Activated CD8-positive, alpha-beta memory T cell treated with anti-CD3 and anti-CD28 coated beads for 24 hours (primary cell): ENCODE measurements at places on chromosomes 1 and 21.

- no peak for DNase-seq
These were observed 24.0 kb downstream of the TFF3 start for GRCh38 chr21:42291003-42291750.

DNA sequence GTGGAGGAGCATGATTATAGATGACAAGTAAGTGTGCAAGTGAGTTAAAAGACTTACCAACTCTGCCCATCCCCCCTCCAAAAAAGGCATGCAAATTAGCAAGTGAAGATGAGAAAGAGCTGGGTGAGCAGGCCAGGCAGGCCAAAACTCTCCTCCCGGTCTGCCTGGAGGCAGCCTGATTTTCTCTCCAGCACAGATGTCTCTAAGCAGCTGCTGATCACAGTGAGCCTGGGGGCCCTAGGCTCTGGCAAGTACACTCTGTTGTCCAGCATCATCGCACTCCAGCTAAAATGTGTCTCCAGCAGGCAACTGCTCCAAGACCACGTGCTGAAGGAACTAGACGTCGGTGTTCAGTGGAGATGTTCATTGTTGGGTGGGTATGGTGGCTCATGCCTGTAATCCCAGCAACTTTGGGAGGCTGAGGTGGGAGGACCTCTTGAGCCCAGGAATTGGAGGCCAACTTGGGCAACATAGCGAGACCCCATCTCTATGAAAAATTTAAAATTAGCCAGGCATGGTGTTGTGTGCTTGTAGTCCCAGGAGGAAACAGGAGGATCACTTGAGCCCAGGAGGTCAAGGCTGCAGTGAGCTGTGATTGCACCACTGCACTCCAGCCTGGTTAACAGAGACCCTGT is 56.7 kb upstream of the PUM1 start:
- no peak for DNase-seq

- DNase-seq = no peak
These were observed 932 bp upstream of the USP24 start for GRCh38 chr1:55216096-55216495.

- no peak for DNase-seq
These were observed 50.5 kb downstream of the DNAJC6 start for GRCh38 chr1:65359888-65360287.

- DNase-seq = peak; percentile 70
These were observed 13.7 kb downstream of the DHRS3 start for GRCh38 chr1:12604114-12604874.

- no peak for DNase-seq
These were observed 8.0 kb upstream of the CLDN19 start for GRCh38 chr1:42748021-42748420.

GRCh38 chr1:53590531-53591515 is 131.6 kb downstream of the DMRTB1 start:
- DNase-seq = peak; percentile 40

- DNase-seq = peak; percentile 83
These were observed 6.1 kb downstream of the SKI start for GRCh38 chr1:2233997-2234761.

DNA sequence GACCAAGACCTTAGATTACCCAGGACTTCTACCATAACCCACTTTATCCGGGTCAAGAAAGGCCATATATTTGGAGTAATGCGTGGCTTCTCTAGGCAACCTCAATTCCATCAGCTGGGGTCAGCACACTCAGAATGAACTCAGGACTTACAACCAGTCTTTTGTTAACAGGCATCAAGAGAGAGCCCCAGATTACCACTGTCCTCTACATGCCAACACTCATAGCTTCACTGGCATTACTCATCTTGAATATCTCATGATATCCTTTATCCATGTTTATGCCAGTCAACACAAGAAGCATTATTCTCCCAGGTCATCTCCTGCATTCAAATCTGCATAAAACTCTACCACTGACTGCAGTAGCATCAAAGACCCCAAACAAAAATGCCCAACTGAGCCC is 6.6 kb upstream of the FCGR2A start:
- no peak for DNase-seq

DNA sequence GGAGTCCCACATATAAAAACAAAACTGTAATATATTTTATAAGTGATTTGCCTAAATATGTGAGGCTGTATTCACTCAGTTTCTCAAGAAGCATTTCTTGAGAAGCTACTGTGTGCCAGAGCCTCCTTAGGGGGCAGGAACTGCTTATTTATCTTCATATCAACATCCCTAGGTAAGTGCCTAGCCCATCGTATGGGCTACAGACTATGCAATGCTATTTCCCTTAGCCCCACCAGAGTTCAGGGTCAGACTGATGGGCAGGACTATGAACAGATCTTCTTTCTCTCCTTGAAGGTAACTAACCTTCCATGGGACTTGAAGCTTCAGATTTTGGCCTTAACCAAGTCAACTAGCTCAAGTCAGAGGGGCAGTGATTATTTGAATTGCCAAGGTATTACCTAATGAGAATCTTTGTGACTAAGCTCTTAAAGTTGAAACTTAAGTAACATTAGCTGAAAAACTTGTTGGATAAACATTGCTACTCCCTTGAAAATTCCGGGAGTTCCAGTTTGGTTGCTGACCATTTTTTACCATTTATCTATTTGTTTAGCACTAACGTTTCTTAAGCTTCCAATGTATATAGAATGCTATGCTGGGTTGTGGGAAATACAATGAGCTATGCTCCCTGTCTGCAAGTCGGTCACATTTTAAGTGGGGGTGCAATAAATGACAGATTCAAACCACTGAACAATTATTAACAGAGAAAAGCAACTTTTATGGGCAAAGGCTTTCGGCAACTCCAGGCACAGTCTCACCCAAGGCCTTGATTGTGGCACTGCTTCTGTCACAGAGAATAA is 85.2 kb downstream of the GPR88 start:
- DNase-seq = no peak

- no peak for DNase-seq
These were observed 478.5 kb upstream of the DEPDC1 start for GRCh38 chr1:68975212-68975933.

DNA sequence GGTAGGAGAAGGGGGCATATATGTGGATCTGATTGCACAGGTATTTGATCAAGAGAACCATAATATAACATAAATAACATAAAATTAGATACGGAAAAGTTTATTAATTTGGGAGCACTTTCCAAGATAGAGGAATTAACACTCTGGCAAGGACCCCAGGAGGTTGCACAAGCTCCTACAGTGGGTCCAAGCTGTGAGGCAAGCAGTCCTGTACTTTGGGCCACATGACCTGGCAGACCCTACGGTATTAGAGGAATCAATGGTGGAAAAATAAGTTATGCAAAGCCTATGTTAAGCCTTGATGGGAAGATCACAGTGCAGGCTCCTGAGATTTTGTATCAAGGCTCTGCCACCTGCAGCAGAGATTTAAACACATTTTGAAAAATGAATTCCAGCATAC is 220.1 kb downstream of the COL24A1 start:
- no peak for DNase-seq

DNA sequence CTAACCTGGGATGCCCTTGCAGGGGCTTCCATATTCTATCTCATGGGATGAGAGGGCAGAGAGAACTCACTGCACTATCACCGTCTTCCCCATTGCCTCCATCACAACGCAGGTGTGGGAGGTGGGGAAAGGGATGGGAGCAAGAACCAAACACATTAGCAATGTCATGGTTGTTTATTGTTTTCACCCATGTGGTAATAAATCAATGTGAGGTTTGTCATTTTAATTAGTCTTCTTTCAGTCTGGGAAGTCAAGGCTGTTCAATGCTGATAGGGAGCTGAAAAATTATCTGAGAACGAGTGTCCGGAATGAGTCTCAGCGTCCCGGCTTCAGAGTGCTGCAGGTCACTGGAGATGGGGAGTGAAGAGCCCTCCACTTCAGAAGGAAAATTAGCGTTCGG is 268.5 kb downstream of the DUSP10 start:
- no peak for DNase-seq
